ENCODE measurements at places on chromosomes 3 and 15.

GRCh38 chr3:60281970-60282369 lies 969.3 kb downstream of the FHIT start:
- DNase-seq = no peak

GRCh38 chr15:90231028-90232017 lies 2.4 kb downstream of the CIB1 start:
- peak; percentile 16 for DNase-seq

- DNase-seq = peak; percentile 44
Measured at GRCh38 chr3:46705022-46705530, 3.9 kb downstream of the TMIE start.

- DNase-seq = no peak
Measured at GRCh38 chr3:151169262-151169947, 33.6 kb downstream of the GPR171 start.

GRCh38 chr15:62060896-62061280 lies 641 bp upstream of the VPS13C start:
- DNase-seq = no peak

DNA sequence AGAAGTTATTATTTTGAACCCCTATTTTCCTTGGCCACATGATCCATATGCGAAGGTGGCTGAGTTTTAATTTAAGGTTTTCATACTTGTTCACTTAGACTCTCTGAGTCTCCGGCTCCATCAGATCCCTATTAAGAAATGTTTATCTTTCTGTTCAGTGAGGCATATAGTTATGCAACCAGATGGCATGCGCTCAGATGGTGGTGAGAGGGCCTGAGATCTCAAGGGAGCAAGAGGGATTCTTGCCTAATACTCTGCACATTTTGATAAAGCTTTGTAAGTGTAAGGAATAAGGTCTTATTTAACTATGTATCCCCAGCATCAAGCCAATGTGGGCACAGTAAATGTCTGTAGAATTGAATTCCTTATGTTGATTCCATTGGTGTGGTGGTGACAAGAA lies 78.9 kb upstream of the DPH6 start:
- DNase-seq = no peak

DNA sequence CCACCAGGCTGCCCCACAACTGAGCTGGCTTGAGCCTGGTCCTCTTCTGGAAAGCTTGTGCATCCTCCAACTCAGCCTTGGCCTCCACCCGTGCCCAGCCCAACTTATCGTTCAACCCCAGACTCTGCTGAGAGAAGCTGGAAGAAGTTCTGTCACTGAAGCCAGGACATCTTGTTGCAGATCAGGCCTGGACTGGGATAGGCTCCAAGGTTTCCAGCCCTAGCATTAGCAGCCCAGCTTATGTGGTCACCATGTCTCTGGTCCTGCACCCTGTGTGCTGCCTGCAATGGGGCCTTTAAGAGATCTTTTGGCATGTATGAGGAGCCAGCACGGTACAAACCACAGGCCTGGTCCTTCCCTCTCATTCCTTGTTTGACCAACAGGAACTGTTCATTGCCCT lies 15.2 kb upstream of the CAMP start:
- no peak for DNase-seq

DNA sequence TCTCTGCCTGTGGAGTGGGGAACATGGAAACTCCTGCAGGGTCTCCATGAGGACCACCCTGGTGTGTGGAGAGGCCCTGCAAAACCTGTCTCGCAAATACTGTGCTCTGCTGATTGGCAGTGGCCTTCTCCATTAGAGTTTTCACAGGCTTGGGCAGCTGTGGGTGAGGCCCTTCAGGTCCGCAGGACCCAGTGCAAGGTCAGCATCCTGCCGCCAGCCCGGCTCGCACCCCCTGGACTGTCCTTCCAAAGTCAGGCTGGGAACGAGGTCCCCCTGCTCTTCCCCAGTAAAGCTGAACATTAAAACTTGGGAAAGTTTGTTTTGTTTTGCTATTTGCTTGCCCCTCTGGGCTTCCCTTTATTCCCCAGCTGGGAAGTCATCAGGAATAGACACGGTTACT lies 85.0 kb upstream of the PLXNA1 start:
- no peak for DNase-seq

- peak; percentile 9 for DNase-seq
Measured at GRCh38 chr3:30511524-30512251, 94.7 kb upstream of the TGFBR2 start.

GRCh38 chr3:58375254-58375653 lies 42.6 kb downstream of the PXK start:
- DNase-seq = no peak

GRCh38 chr15:84772031-84772430 lies 23.6 kb downstream of the ZNF592 start:
- DNase-seq = no peak

DNA sequence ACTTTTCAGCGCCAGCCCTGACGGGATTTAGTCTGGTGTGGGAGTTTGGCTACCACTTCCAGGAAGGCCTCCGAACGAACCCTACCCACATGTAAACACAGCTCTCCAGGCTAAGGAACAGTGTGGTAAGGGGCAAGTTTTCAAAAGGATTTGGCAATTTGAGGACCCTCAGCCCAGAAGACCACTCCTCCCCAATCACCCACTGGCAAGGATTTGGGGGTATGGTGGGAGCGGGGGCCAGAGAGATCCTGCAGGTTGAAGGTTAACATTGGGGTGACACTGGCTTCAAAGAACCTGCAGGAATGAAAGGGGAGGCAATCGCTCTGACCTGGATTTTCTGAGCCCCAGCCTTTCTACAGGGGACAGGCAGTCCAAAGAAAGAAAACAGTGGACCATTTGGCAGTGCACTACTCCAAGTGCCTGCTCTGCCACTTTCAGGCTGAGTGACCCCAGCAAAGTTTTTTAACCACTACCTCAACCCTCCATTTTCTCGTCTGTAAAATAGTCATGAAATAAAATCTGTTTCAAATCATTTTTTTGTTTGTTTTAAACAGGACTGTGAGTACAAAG lies 34.5 kb downstream of the ZIC4 start:
- DNase-seq = no peak

DNA sequence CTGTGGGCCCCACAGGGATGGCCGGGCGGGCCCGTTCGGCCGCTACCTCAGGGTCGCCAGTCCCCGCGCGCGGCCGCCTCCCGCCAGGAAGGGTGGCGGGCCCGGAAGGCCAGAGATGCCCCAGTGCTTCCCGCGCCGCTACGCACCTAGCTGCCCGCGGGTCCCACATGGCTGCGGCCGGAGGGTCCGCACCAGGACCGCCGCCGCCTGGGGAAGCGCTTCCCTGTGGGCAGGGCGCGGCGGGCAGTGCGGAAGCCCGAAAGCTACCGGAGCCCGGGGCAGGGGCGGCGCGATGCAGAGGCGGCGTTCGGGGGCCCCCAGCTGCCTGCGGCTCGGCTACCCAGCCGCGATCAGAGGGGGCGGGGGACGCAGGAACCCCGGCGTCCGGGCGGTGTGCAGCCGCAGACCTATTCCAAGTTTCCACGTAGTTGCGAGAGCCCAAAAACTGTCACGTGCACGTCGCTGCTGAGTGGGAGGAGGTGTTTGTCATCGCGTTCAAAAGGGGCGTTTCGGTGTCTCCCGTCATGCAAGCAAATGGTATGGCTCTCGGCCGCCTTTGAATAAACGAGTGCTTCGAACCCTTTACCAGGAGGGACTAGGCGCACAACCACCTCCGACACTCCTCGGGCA lies at the start of gene TRANK1:
TSS of gene TRANK1 (minus strand) at position 414 of the 630 bp plus-strand sequence. CDS start at position 169, 245 bp downstream.
- DNase-seq = peak; percentile 73

GRCh38 chr15:66130496-66131034 lies 123.0 kb downstream of the MEGF11 start:
- no peak for DNase-seq

GRCh38 chr3:170196833-170197232 lies 15.3 kb upstream of the PHC3 start:
- no peak for DNase-seq

- no peak for DNase-seq
Measured at GRCh38 chr3:150348500-150348899, 59.6 kb upstream of the TSC22D2 start.

- DNase-seq = no peak
Measured at GRCh38 chr3:177831361-177831760, 634.1 kb upstream of the TBL1XR1 start.

DNA sequence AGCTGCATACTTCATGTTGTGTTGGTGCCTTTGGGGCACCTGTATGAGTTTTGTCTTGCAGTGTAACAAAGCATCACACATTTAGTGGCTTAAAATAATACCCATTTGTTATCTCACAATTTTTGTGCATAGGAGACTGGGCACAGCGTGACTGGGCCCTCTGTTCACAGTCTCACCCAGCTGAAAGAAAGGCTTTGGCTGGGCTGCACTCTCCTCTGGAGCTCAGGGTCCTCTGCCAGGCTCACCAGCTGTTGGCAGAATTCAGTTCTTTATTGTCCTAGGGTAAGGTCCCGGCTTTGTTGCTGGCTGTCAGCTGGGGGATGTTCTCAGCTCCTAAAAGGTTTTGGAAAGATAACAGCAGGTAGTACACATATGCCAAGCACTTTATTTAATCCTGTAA lies 263.3 kb downstream of the CLSTN2 start:
- DNase-seq = no peak

DNA sequence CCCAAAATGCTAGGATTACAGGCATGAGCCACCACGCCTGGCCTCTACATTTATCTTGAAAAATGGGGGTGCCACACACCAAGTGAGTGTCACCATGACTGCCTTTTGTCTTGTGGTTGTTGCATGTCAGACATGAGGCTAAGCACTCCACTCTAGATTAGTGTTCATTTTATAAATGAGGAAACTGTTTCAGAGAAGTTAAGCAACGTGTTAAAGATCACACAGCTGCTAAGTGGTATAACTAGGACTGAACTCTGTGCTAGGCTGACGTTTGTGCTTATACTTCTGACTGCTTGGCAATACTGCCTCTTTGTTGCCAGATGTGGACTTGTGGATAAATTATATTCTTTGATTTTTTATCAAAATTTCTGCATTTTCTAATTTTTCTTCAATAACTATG lies 50.8 kb upstream of the SMAD6 start:
- DNase-seq = no peak

GRCh38 chr3:186073641-186074040 lies 35.2 kb downstream of the ETV5 start:
- no peak for DNase-seq

DNA sequence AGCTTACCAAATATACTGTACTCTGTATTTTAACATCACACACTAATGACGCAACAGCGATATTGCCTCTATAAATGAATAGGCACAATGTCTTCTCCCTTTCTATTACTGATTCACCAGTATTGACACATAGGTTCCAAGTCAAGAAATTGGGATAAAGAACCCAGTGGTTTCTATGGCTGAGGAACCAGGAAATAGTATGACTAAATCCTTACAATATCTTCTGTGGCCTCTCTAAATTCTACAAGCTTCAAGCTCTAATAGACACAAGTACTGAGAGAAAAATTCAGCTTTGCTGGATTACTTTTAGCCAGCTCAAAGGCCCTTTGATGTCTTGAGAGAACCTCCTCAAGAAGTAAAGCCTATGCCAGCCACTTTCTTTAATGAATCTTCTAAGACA lies 162.5 kb downstream of the DPH6 start:
- DNase-seq = no peak

DNA sequence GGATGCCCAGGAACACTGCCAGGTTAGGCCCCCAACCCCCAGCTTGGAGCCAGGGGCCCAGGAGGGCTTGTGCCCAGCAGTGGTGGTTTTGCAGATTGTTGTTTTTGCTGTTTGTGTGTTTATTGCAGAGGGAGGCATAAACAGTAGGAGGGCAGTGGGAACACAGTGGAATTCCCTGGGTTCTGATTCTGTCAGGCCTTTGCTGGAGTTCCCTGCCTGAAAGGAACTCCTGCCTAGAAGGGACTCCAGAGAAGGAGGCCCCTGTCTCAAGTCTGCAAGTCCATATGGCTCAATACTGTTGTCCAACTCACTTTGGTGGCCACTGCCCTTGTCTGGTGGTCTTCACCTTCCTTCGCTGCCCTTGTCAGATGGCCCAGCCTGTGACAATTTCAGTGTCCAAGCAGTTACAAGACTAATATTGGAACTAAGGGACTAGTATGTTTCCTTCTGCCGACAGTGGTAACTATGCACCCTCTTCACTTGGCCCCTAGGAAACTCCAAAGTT lies 47.4 kb upstream of the RAB6B start:
- no peak for DNase-seq

DNA sequence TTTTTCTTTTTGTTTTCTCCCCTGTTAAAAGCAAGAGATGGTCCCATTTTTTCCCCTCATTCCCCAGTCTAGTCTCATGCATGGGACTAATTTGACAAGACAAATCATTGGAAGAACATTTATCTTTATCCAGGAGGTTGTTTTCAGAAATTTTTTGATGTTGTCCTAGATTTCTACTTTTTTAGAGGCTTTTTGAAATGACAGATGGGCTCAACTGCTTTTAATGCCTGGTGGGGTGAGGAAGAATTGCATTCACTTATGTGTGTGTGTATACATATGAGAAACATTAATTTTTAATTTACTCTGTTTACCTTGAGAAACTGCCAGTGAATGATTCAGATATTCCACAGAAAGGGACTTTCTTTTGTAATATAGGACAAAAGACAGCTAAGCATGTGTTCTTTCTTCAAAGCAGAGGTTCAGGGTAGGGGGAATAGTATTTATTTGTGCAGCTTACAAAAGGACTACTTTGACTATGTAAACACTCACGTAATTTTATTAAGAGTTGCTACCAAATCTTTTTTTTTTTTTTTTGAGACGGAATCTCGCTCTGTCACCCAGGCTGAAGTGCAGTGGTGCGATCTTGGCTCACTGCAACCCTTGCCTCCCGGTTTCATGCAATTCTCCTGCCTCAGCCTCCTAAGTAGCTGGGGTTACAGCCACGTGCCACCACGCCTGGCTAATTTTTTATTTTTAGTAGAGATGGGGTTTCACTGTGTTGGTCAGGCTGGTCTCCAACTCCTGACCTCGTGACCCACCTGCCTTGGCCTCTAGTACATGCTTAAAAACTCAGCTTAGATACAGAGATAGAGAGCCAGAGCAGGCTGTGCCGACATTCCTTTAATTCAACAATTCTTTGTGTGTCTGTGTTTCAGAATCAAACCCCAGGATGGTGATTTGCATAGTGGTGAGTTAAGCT lies 130.1 kb upstream of the RARB start:
- DNase-seq = no peak

DNA sequence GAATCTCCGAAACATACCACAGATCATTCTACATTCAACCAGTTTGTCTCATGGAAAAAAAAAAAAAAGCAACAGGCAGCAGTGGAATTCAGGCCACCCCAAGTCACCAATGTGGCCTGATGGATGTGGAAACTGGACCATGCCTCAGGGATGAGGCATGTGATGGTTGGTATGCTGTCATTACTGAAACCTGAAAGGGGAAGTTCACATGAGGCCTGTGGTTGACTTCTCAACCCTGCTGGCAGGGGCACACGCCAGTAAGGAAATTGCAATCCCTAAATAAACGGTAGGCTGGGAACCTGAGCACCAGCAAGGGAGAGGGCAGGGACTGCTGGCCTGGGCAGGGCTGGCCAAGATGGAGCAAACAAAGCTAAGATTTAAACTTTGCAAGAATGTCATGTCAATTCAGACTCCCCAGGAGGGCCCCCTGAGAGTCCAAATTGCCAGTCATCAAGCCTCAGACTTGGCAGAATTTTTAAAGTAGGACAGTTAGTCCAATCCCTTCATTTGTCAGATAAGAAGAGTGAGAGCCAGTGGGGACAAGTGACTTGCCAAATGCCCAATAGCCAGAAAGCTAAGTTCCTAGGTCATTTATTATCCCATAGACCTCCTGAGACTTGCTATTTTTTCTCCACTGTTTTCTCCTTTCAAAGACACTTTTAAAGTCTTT lies 310.4 kb downstream of the ERC2 start:
- no peak for DNase-seq

GRCh38 chr3:13167829-13168228 lies 94.6 kb upstream of the IQSEC1 start:
- DNase-seq = no peak

- DNase-seq = no peak
Measured at GRCh38 chr3:134136604-134137003, 106.9 kb upstream of the SLCO2A1 start.

GRCh38 chr15:38859574-38859973 lies 295.0 kb upstream of the RASGRP1 start:
- DNase-seq = no peak
